AG04450 (cell line): ENCODE measurements at places on chromosomes 4 and X. TPM values are rescaled to one million over a fixed set of nuclear protein-coding genes. Genes with fewer than 3 reads are reported as not detected.

DNA sequence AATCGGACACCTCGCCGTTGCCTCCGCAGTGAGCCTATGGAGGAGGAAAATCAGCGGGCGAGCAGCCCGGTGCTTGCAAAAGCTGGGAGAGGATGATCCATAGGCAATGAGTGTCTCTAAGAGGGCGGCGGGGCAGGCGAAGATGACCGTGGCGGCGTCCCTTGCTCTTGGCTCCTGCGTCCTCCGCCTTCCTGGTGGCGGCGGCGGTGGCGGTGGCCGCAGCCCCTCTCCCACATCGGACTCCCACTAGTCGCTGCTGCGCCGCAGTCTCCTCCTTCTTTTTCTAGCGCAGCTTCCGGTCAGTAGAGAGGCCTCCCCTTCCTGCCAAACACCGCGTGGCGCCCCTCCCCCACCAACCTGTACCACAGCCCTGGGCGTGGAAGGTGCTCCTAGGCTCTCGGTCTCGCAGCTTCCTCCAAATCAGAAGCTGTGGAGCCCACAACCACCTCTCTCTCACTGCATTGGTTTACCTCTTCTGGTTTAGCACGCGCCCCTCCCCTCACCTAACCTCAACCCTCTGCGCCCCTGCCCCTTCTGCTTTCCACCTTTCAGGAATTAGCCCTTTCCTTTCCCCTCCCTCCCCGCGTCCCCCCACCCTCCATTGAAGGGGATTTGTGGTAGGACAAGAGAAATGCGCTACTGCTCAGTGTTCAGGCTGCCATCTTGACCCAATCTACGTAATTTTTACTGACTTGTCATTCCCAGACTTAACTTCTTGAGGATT, at the start of gene SPIN3:
SPIN3 (minus strand) TSS at position 271 of the 724 bp plus-strand sequence. CDS start 594 bp downstream, outside the sequence.
- DNase-seq = no peak

- no peak for DNase-seq
These were observed 98.7 kb downstream of the MAB21L2 start for GRCh38 chr4:150680651-150681050.

DNA sequence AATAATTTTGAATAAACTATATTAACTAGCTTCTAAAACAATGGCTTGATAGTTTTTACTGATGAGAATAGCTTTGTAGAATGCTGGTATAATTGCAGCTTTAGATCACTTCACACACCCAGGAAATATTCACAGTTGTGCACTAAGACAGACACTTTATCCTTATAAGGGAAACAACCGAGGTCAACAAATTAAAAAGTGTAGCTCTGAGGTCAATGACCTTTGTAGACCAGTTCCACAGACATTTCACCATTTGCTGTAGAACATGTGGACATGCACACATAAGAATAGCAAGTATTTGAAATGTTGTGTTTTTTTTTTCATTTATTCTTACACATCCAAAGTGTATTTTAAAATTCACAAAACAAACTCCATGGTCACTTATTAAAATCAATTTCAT, 76.0 kb upstream of the MCF2 start:
- DNase-seq = no peak

DNA sequence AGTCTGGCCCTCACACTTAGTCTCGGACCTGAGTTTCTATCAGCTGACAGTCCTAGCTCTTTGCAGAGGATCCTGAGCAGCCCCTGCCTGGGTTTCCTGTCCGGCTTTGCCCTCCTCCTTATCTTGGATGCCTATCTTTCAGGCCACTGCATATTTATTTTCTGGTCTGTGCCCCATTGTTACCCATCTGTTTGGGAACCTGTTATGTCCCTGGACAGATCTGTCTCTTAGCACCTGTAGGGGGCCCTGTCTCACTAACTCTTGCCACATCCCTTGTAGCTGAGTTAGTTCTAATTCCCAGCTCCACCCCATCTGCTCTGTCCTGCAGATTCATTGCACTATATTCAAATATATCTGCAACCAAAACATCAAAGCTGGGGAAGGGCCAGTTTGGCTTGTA, 514.9 kb upstream of the LCORL start:
- DNase-seq = no peak

PASD1 gene
- polyA plus RNA-seq = not detected in 2 replicates

TASL gene
- not detected in 2 replicates for polyA plus RNA-seq

SPATA4 gene
- polyA plus RNA-seq = 0.09 and 0.11 TPM in 2 replicates

DNA sequence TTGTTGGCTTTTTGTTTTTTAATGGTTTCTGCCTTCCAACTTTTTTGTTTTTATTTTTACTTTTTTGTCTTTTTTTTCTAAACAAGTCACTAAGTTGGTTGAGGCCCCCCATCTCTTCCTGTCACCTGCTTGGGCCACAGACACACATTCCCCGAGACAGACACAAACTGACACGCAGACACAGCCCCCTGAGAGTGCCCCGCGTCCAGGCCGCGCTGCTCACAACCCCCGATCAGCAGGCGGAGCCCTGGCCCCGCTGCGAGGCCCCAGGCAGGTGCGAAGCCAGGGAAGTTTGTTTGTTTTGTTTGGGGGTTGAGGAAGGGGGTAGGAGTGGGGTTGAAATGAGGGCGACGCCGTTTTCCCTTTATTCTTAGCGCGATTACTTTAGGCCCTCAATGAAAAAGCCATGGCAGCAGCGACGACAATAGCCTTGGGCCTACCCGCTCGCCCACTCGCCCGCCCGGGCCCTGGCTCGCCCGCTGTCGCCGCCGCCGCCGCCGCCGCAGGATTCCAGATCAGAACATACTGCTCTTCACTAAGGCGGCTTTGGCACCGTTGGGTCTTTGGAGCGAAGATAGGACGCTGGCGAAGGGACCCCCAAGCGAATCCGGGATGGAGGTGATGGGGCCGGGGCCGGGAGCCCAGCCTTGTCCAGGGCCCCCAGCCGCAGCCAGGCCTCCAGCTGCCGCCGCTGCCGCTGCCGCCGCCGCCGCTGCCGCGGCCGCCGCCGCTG, 3.1 kb downstream of the PHOX2B start:
- no peak for DNase-seq

MAGED4B gene
- 58.6 and 79.6 TPM in 2 replicates for polyA plus RNA-seq

NUP62CL gene
- 0.05 TPM in 1 of 2 replicates, not detected in the other for polyA plus RNA-seq

GRCh38 chr4:139015948-139016471, 429 bp downstream of the NOCT start:
- DNase-seq = no peak

CXCL3 gene
- 0.43 and 0.74 TPM in 2 replicates for polyA plus RNA-seq
